ENCODE measurements at places on chromosomes 3 and 15.

DNA sequence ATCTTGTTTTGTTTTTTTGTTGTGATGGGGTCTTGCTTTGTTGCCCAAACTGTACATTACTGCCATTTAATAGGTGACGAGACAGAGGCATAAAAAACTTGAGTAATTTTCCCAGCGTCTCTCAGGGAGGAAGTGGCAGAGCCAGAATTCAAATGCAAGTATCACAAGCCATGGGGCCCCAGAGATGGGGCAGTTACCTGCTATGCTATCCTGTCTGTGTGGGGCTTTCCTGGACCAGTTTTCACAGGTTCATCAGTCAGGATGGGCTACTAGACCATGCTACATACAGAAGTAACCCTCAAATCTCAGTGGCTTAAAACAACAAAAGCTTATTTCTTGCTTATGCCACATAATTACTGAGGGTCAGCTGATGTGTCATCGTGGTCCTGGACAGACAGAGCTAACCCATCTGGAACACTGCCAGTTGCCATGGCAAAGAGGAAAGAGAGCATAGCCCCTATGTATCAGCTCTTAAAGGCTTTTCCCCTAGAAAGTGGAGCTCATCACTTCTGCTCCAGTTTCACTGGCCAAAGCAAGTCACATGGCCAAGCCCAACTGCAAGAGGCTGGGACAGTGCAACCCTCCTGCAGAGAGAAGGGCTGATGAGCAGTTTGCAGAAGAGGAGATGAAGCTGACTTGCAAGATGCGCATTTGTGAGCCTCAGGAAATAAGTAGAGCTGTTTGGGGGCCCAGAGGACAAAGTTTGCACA, 31.7 kb upstream of the SYNM start:
- no peak for DNase-seq

DNA sequence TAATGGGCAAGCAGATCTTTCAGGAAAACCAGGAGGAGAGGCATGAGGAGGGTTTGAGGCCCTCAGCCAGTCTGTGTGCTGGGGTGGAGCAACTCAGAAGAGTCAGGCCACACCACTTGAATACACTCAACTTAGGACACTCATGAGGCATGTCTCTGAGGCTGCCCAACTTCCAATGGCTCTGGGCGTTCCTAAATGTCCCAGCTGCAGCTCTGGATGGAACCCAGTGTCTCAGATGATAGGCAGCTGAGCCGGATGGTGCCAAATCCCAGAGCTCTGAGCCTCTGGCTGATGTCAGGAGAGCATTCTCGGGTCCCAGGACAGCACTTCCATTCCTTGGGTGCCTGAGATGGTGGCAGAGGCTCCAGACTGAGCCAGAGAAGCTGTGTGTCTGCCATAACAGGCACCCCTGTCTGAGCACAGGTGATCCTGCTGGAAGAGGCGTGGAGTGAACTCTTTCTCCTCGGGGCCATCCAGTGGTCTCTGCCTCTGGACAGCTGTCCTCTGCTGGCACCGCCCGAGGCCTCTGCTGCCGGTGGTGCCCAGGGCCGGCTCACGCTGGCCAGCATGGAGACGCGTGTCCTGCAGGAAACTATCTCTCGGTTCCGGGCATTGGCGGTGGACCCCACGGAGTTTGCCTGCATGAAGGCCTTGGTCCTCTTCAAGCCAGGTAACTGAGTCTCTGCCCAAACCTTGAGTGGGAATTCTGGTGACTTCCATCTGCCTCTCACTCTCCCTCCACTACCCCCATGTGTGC, 2.8 kb downstream of the NR2E3 start:
- DNase-seq, result no peak

DNA sequence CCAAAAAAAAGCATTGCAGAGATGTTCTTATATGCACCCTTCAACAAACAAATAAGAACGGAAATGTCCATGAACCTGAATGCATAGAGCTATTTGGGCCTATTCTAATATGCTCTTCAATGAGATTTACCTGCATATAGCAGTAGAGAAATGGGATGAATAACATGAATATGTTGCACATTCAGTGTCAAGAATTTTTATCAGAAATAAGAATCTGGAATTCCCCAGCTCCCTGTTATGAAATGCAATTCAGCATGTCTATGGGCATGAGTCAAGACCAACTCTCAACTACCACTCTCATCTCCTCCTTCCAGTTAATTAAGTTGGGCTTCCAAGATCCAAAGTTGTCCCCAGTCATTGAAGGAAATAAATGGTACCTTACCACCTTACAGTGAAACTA, 133.7 kb upstream of the ALCAM start:
- no peak for DNase-seq

DNA sequence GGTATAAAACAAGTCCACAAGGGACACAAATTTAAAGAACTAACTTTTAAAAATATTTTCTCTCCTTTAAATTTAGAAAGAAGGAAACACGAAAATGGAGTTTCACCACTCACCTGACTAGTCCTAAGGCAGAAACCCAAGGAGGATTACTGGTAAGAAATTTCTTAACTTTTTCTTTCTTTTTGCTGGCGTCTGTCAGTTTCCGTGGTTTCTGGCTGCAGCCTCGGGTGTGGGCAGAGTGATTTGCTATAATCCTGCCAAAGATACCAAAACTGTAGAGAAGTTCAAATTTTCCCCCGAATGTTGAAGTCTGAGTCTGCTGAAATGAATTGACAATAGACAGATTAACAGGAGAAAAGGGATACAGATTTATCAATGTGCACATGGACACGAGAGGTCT, 843.6 kb upstream of the ALCAM start:
- no peak for DNase-seq

GRCh38 chr3:87350367-87351199, 74.2 kb upstream of the POU1F1 start:
- DNase-seq, result no peak

DNA sequence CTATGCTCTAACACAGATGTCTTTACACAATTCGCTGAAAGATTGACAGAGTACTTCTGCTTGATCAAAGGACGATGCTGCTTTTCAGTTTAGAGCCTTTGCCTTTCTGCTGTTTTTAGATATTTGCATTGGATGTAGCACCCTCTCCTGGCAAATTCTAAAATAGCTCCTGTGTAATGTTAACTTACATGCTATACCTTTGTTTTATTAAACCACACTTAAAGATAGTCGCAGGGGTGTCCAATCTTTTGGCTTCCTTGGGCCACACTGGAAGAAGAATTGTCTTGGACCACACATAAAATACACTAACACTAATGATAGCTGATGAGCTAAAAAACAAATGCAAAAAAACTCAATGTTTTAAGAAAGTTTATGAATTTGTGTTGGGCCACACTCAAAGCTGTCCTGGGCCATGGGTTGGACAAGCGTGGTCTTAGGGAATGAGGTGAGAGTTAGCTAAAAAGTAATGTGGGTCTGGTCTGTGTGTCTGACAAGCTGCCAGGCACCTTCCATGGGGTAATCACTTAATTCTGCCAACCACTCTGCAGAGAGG, 62.9 kb downstream of the ATG7 start:
- no peak for DNase-seq

DNA sequence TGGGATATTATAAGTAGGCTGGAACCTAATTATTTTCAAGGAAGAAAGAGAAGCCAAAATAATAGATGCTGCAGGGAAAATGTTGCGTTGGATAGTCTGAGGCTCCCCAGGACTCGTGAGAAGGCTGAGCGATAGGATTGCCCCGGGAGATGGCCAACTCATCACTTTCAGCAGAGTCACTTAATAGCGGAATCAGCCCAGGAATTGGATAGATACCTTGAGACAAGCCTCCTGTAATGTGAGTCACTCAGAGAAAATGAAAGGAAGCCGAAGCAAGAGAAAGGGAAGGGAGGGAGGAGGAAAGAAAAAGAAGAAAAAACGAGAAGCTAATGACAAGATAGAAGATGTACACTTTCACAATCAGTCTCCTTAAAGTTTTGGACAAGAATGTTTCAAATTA, 94.3 kb downstream of the SQOR start:
- no peak for DNase-seq

GRCh38 chr3:127493924-127494646, 96.4 kb downstream of the TPRA1 start:
- no peak for DNase-seq

- no peak for DNase-seq
Observed at GRCh38 chr3:32022947-32023346, 41.4 kb downstream of the ZNF860 start.

GRCh38 chr3:13420831-13421765, 976 bp upstream of the NUP210 start:
- no peak for DNase-seq

- no peak for DNase-seq
Observed at GRCh38 chr3:179297971-179298725, 24.7 kb upstream of the ZNF639 start.

DNA sequence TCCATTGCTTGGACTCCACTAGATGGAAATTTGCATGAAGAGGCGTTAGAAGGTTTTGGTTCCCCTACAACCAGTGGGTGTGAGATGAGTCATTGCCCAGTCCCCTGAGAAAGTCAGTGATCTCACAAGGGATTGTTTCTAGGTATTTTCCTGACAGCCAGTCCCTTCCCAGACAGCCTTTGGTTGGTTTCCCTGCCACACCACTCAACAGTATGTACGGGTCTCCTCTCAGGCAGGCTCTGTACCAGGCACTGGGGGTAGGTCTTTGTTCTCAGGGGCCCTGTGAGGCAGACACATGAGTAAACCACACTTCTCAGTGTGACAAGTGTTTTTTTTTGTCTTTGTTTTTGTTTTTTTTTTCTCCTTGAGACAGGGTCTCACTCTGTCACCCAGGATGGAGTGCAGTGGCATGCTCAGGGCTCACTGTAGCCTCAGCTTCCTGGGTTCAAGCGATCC, 4.0 kb downstream of the LAMP3 start:
- no peak for DNase-seq

DNA sequence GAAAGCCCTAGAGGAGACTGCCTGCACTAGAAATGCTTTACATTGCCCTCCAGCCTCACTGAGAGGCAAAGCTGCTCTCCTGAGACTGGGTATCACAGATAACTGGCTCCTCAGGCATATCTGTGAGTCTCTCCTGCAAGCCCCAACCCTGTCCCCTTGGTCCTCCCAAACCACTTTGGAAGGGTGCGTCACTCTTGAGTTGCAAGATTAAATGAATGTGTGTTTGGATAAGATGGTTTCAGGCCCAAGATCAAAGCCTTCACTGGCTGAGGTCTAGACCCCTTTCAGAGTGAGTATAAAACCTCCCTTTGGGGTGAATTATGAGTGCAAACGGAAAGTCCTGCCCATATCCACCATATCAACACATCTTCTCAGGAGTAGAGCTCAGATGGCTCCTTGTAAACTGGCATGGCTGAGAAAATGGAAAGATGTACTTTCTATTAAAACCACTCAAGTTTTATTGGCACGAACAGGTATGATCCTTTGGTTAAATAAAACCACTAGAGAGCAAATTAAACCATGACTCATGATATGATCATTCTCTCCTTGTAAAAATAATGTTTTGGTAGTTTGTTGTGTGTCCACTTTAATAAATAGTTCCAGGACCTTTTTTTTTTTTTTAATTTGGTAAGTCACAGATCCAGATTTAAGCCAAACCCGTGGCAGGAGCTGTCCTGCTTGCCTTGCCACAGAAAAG, 164.0 kb downstream of the CHST2 start:
- no peak for DNase-seq

DNA sequence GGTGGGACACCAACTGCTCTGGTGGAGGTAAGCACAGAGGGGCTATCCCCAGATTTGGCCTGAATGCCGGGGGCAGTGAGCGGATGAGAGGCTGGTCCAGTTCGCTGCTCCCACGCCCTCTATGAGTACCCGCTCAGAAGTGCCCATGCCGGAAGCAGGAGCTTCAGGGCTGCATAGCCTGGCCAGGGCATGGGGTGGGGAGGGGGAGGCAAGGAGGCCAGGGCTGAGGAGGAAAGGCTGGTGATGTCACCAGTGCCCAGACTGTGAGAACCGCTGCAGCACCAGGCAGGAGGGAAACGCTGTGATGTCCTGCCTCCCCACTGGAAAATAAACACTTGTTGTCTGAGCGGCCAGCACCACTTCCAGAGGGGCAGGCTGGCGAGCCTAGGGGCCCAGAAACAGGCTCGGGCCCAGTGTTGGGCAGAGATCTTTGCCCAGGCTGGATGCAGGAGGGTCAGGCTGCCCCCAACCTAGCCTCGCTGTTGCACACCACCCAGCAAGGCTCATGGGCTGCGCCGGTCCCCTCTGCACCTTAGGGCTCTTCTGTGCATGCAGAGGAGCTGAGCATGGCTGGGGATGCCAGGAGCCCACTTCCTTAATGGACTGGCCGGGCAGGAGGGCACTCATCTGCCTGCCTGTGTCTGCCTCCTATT, 10.9 kb upstream of the DLL4 start:
- DNase-seq, result no peak

GRCh38 chr15:95522533-95522932, 808.0 kb upstream of the NR2F2 start:
- no peak for DNase-seq

DNA sequence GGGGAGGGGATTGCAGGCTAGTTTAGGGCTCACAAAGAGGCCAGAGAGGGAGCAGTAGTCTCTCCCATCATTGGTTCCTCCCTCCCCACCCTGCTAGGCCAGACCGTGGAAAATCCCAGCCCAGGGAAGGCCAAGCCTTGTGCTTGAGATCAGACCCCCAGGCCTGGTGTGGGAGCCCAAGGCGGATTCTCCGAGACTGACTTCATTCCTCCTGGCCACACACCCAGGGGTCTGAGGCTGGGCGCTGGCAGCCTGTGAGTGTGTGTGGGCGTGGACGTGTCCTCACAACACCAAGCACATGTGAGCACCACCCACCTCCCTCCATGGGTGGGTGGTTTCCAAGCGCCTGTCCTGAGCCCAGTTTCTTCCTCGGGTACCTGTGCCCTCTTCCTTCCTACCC, 4.1 kb downstream of the LOXL1 start:
- peak; percentile 51 for DNase-seq

- DNase-seq, result no peak
Observed at GRCh38 chr3:54443561-54444161, 321.3 kb downstream of the CACNA2D3 start.

GRCh38 chr3:191320316-191320715, 8.9 kb upstream of the CCDC50 start:
- DNase-seq, result no peak

- DNase-seq, result no peak
Observed at GRCh38 chr15:72141171-72142084, 23.2 kb downstream of the SENP8 start.

- no peak for DNase-seq
Observed at GRCh38 chr15:27324886-27325615, 354.1 kb downstream of the GABRG3 start.

GRCh38 chr3:134357914-134358811, 16.1 kb downstream of the AMOTL2 start:
- DNase-seq, result no peak

DNA sequence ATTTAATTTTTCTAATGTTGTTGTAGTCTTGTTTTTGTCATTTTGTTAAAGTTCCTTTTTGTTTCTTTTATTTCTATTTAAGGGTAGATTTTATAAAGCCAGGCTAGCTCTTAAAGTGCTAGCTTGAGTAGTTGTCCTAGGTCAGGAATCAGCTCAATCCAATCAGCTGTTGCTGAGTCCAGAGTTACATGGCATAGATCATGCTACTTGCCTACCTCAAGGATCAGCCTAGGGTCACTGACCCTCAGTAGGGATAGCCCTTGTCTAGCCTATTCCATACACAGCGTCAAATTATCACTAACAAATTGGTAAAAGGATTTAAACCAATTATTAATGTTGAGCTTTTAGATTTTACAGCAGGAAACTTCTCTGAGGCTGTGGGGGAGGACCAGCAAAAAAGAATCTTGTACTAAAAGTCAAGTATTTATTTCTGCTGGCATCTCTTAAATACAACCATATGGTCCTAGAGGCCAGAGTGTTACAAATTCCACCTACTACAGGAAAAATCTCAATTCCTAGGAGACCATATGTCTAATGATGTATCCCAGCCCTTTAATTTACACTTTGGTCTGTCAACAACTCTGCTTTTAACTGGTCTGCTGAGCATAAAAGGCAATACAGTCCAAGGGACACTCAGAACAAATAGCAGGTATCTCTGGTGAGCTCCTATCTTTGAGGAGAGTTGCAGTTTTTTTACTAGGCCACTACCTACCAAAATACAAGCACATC, 138.3 kb upstream of the PTPRG start:
- DNase-seq, result no peak

All from ascending aorta (tissue), 2 donors.